ENCODE measurements at places on chromosomes 4 and X.

DNA sequence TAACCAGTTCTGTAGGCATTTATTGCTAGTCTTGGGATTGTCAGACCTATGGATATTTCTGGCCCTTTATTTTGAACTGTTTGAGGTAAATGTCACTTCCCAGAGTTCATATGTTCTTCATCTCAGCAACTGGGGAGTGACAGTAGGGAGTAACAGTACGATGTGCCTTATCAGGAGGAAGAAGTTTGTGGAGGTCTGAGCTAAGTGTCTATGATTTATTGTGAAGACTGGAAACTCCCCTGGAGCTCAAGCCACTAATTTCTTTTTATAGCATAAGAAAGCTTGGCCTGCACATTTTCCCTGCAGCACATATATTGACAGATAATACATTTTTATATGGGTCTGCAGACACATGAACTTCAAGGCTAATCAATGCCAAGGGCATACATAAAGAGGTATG lies 383.8 kb downstream of the GRXCR1 start:
- no peak for DNase-seq

GRCh38 chrX:85897362-85898126 lies 149.8 kb downstream of the CHM start:
- no peak for DNase-seq

- peak; percentile 2 for DNase-seq
Observed at GRCh38 chrX:124211312-124211942, 121.0 kb upstream of the TEX13D start.

DNA sequence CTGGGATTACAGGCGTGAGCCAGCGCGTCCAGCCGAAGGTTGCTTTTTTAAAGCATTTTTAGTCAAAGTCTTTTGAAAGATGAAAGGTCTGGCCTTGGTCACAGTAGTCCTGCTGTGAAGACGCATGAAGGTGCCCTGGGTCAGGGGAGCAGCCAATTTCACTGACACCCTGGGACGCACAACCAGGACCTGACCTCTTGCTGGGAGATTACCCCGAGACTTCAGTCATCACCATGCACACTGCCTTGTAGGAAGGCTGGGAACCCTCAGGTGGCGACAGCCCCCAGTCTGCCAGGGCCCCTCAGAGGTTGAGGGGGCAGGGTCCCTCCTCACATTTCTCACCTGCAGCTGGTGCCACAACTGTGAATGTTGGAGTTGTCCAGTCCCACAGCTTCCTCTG lies 53.2 kb downstream of the CPLX1 start:
- DNase-seq, result no peak

- DNase-seq, result no peak
Observed at GRCh38 chr4:45033676-45034419, 307.5 kb upstream of the GNPDA2 start.

DNA sequence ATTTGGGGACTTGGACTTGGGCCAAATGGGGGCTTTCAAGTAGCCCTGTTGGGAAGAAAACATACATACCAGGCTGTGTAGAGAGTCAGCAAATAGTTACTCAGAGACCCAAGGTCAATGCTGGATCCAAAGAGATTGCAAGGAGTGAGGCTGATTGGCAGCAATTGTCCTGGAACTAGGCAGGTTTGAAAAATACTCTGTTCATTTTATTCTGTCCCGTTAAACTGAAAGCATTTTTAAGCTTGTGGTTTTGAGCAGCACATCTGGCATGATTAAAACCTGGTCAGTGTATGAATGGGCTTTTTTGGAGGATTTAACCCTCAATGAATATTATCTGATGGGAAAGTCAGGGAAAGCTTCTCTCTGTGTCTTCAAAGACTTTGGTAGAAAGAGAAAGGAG lies 294.3 kb upstream of the BOD1L1 start:
- DNase-seq, result no peak

DNA sequence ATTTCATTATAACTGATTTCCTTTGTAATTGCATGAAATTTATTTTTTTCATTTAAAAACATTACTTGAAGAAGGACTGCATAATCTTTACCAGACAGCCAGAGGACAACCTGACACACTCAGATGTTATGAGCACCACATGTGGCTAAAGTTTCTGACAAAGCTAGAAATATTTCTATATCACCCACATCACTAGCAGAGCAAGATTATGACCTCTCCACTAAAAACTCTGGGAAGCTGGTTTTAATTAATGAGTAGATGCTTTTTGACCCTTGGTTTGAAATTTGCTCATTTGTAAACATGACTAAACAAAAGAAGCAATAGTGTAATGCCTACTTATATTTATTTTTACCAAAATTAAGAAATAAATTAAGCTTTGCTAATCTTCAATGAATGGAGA lies 661.5 kb upstream of the EPHA5 start:
- no peak for DNase-seq

DNA sequence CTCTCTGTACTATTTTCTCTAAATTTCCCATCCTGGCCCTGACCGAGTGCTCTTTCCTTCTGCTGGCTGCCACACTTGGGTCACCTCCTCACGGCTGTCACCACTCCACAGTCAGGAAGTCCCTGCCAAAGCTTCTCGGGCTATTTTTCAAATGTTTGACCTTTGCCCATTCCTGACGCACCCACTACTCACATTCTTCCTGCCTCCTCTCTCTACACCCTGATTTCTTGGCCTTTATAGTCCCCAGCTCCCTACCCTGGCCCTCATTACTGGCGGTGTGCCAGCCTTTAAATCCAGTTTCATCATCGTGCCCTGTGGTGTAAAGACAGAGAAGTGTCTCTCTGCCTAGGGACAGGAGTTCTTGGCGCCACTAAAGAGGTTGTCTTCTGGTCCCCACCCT lies 46.4 kb upstream of the GATB start:
- DNase-seq, result no peak

DNA sequence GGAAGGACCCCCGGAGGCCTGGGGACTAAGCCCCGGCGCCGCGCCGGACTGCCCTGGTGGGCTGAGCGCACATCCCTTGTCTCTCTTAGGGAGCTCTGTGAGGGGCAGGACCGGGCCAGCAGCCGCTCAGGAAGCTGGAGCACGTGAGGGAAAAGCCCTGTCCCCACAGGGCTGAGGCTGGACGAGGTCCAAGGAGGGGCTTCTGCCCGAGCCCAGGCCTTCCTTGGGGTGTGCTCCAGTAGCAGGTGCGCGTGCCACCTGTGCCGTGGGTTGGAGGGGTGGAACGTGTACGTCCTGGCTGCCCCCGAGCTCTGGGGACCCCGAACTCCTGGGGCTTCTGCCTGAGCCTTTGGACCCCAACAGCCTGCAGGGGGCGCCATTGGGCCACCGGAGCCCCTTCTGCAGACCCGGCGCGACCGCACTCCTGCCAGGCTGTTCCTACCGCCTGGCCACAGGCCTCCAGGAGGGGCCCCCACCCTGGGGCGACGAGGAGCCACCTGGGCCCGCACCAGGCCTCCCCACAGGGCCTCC lies 27.2 kb downstream of the TACC3 start:
- peak; percentile 92 for DNase-seq

- peak; percentile 0 for DNase-seq
Observed at GRCh38 chrX:123422875-123423274, 238.8 kb downstream of the GRIA3 start.

DNA sequence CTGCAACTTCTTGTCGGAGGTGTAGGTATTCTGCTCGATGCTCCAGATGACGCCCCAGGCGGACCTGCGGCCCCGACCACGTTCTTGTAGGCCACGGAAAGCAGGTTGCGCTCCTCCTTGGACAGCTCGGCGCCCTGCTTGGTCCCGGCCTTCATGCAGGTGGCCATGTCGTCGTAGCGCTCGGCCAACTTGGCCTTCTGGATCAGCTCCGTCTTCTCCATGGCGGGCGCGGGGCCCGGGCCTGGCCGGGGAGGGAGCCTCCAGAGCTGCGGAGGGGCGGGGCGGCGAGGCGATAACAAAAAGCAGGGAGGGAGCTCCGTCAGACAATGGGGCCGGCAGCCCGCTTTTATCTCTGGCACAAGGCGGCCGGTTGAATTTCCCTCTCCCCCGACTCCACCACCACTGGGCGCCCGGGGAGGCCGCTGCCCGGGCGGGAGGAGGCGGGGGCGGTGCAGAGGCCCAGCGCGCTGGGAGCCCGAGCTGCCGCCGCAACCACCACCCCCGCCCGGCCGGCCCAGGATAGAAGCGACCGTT lies 28.3 kb upstream of the DRP2 start:
- DNase-seq, result no peak

- DNase-seq, result no peak
Observed at GRCh38 chr4:142291299-142292050, 554.6 kb downstream of the INPP4B start.

GRCh38 chr4:113043591-113043990 lies 5.9 kb upstream of the ANK2 start:
- no peak for DNase-seq

- peak; percentile 65 for DNase-seq
Observed at GRCh38 chrX:51496501-51497291, at the start of gene NUDT11. TSS of gene NUDT11 (minus strand) at chrX:51496592. CDS start at chrX:51496444, 148 bp downstream.

GRCh38 chr4:76962406-76963130 lies 13.0 kb downstream of the SEPTIN11 start:
- DNase-seq, result no peak

- DNase-seq, result no peak
Observed at GRCh38 chrX:150411656-150412055, 48.5 kb downstream of the MAMLD1 start.

GRCh38 chrX:18682979-18683387 lies 11.1 kb upstream of the RS1 start:
- DNase-seq, result no peak

DNA sequence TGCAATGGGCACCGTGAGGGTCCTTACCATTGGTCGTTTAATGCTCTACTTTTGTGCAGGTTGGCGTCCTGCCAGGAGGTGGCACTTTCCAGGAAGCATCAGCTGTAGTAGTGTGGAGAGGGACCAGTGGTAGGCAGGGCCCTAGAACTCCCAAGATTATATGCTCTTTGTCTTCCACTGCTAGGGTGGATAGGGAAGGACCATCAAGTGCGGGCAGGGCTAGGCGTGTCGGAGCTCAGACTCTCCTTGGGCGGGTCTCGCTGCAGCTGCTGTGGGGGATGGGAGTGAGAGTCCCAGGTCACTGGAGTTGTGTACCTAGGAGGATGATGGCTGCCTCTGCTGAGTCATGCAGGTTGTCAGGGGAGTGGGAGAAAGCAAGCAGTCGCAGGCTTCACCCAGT lies 134.7 kb downstream of the KLF8 start:
- DNase-seq, result no peak

DNA sequence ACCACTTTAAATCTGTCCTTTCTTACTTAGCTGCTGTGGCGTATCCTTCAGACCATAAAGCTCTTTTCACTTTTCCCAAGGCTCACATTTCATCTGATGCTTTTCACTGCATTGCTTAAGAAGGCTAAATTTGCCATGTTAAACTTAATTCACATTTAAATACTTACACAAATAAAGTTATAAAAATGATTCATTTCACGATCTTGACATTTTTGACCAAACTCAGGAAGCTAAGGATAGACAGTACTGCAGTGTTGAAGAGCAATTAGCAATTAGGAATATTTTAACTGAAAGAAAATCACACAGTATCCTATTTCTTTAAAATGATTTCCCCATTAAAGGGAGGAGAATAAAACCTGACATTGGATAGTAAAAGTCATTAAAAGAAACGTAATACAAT lies 1038.6 kb downstream of the STPG2 start:
- no peak for DNase-seq

DNA sequence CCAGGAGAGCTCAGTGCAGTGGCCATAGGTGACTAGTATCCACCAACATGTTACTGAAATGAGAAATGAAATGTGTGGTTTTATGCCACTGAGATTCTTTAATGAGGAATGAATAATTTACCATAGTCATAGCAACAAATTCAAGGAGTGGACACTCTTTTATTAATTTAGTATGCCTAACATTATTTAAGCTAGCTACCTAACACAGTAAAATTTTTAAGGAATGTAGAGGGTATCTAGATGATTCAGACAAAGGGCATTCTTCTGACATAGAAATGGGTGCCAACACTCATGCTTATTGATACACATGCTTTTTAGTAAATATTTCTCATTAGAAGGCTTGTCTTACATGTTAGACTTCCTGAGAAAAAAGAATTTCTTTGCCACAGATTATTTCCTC lies 33.3 kb upstream of the SULT1B1 start:
- no peak for DNase-seq

- no peak for DNase-seq
Observed at GRCh38 chr4:90219822-90220221, 92.6 kb downstream of the CCSER1 start.

DNA sequence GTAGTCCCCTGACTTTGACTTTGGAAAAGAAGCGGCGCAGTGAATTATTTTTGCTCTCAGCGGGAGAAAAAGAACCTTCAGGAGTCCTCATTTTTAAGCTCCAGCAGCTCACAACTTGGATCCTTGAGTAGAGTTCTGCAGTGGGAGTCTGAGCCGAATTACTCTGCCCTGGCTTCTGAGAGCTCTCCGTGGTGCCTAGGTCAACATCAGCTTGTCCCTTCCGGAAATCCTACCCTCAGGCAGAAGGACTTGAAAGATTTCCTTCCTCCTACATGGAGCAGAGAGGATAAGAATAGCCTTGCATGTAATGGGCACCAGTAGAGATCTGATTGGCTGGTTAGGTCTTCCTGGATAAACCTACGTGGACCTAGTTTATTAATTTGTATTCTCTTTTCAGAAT lies 549.7 kb upstream of the TENM3 start:
- no peak for DNase-seq

- DNase-seq, result no peak
Observed at GRCh38 chr4:2688697-2689096, 67.4 kb downstream of the TNIP2 start.

DNA sequence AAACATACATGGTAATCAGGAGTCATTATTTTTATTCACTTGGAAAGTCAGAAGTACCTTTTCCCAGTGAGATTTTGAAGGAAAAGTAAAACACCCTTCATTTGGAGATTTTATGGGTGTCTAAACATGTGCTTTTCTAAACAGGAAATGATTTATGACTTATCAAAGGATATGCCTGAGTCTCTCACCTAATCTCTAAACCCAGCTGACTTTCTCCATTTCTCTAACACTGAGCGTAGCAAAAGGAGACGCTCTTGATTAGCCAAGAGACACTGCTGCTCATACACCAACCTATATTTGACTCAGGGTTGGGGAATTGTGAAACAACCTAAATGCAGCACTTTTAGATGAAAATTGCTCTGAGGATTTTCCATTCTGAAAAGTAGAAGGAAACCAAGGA lies 468.5 kb upstream of the FTHL17 start:
- DNase-seq, result no peak

DNA sequence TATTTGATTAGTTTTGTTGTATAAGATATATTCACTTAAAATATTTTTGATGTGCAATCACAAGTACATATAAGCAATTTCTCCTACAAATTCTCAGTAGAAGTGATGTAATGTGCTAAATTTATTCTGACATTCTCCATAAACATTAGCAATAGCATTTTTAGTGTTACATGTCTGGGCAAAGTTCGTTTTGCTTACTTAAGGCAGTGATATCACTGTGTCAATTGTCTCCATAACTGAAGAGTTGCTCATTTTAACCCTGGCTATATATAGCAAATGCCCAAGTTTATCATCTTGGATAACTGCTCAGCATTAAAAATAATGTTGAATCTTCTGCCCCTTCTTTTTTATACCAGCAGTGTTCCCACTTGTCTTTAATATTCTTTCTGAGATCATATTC lies 340.0 kb upstream of the NDST4 start:
- DNase-seq, result no peak

GRCh38 chr4:10063544-10064300 lies 42.4 kb upstream of the SLC2A9 start:
- DNase-seq, result no peak
